HFFc6 (cell line): ENCODE measurements at places on chromosomes 12 and 14. TPM values are rescaled to one million over a fixed set of nuclear protein-coding genes. Genes with fewer than 3 reads are reported as not detected.

GRCh38 chr14:62097072-62097471, 334.9 kb downstream of the SNAPC1 start:
- peak; percentile 48 for DNase-seq

DNA sequence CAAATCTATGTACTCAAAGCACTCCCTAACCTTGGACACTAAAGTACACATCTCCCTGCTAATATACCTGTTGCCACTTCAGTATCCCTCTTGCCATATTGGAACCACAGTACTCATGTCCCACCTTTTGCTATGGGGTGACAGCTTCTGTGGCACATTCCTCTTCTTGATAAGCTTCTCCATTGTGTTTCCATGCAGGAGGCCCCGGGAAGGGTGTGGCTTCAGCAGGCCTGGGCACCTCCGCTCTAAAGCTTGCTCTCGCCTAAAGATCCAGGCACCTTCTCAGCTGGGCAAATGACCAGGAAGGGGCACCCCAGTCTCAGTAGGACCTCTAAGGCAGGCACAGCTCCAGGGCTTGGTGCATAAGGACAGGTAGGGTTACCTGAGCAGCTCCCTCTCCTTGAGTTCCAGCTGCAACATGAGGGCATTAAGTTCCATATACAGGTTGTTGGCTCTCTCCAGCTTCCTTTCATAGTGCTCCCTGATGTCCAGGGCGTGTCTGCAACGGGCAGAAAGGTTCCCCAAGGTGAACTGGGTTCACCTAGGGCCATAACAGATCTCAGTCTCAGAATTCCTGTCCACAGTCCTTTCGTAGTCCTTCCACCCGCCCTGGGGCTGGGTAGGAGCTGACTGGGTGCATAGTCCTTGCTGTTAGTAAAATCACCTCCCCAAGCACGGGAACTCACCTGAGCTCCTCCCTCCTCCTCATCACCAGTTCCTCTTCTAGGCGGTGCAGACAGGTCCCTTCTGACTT, 15.9 kb downstream of the MAP3K12 start:
- DNase-seq: no peak

- DNase-seq: no peak
Observed at GRCh38 chr14:80504781-80505180, 293.5 kb upstream of the DIO2 start.

GRCh38 chr14:53605562-53605961, 351.1 kb downstream of the BMP4 start:
- no peak for DNase-seq

DNA sequence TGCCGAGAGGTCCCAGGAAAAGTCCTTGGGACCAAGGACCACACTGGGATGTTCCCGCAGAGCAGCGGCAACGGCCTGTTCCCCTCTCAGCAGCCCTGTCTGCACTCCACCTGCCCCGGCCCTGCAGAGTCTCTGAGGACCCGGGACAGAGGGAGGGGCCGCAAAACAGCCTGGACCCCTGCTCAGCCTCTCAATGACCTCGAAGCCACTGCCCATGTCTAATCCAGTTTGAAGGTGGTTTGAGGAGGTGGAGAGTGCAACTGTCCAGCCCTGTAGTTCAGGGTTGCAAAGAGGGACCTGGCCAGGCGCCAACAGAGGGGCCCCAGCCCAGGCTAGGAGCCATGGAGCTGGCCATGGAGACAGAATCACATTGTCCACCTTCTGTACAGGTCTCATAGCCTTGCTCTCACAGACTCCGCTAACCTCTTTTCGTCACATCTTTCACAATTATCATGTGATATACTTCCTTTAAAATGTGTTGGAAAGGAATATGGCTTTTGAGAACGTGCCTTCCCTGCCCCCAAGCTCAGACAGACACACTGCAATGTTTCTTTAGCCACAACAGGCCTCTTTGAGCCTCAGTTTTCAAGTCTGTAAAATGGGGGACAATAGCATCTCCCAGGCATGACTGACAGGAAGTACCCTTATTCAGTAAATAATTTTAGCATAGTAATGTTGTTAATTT, 49.3 kb downstream of the ACTN1 start:
- no peak for DNase-seq

GRCh38 chr14:99684410-99684934, 374 bp downstream of the CYP46A1 start:
- no peak for DNase-seq

DNA sequence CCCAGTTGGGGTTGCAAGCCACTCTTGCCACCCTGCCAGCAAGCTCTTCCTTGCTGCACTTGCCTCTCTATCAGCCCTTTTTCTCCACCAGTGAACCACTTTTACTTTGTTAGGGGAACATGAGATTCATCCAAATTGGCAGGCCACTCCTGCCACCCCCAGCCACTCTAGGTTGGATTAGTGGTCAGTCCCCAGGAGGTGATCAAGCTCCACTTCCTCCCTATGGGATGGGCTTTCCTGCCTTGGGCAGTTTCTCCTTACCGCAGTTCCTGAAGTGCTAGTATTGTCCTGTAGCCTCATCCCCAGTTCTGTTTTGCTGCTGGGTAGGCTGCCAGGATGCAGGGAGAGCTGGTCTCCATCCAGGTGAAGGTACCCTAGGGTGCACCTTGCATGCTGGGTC, 104.5 kb downstream of the ALG10 start:
- DNase-seq: no peak

DNA sequence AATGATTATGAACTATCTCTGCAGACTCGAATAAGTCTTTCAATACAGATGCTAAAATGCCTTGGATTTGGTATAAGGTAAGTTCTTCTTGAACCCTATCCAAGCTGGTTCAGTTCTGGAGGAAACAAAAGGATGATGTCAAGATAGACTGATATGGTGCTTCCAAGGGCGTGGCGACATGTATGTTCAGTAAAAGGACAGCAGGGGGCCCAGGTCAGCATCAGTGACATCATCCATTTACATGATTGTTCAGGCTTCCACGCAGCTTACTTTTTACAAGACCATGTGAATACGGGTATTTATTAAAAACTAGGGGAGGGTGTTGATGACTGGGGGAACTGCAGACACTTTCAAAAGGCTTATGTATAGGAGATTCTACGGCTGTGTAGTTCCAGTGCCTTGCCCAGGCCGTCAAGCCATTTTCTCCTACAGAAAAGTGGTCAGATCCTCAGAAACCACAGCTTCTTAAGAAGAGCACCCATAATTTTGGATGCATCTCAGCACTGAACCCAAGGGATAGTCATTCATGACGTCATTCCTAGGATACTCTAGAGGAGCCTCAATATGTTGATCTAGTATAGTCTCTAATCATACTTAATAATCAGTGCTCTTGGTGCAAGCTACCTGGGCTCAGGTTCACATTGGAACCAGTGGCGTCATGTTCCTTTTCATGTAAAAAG, 527.7 kb downstream of the FUT8 start:
- DNase-seq: no peak

GRCh38 chr12:57175428-57176138, 28.2 kb upstream of the LRP1-AS start:
- DNase-seq: peak; percentile 67

DNA sequence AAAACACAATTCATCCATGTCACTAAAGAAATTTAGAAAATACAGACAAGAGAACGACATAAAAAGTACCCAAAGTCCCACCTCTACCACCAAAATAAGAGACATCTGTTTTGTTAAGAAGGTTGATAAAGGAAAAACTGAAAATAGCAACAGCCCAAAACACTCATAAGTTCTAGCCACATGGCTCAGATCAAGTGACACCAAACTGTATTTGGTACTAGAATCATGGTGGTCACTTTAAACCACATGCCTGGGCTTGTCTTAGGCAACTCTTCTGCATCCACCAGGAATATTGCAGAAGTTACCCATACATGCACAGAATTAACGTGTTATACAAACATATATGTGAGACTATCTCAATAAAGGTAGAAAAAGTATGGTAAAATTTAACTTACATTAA, 78.2 kb upstream of the GTF2A1 start:
- DNase-seq: no peak

- no peak for DNase-seq
Observed at GRCh38 chr14:94821705-94822104, 51.8 kb upstream of the GSC start.

DNA sequence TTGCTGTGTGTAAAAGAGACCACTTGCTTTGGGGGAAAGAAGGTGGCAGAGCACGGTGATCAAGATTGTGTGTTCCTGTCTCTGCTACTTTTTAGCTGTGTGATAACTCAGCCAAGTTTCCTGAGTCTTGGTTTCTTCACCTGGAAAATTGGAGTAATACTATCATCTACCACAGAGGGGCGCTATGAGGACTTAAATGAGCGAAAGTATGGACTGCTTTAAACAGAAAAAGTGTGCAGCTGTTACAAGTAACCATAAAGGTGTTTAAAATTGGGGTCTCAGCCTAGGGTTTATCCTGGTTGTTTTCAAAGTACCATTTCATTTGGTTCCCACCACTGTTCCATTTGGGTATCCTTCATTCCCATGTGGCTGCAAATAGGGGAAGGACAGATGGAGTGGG, 65.9 kb upstream of the WSCD2 start:
- no peak for DNase-seq

- no peak for DNase-seq
Observed at GRCh38 chr12:111448266-111448830, 42.6 kb downstream of the SH2B3 start.

DNA sequence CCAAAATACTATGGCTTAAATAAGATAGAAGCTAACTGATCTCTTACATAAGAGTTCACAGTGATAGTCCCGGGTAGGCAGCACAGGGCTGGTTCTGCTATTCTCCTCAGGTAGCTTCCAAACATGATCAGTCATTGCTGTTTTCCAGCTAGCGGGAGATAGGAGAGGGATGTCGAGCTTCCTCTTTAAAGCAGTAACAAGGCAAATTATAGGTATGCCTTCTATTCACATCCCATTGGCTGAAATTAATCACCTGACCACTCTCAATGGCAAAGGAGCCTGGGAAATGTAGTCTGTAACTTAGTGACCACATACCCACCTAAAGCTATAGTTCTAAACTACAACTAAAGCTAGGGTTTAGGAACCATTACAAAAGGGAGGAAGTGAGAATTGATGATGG, 34.5 kb upstream of the VRK1 start:
- peak; percentile 42 for DNase-seq

GRCh38 chr12:56408799-56409417, 40.3 kb downstream of the TIMELESS start:
- DNase-seq: no peak

DNA sequence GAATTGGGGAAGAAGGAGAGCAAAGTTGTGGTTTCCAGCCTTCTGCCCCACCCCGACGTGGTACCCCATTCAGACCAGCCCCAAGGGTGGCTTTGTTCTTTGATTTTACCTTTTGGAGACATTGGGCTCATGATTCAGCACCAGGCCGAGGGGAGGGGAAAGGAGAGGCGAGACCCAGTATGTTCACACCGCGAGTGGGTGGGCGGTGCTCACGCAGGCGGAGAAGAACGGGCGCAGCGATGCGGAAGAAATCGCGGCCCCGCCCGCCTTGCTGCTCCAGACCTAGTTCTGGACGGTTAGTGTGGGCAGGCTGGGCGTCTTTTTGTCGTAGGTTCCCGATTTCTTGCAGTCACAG, 963 bp downstream of the ATL1 start:
- no peak for DNase-seq

- no peak for DNase-seq
Observed at GRCh38 chr12:20144341-20144740, 224.0 kb upstream of the PDE3A start.

- no peak for DNase-seq
Observed at GRCh38 chr14:57797160-57797559, 68.7 kb downstream of the SLC35F4 start.

DNA sequence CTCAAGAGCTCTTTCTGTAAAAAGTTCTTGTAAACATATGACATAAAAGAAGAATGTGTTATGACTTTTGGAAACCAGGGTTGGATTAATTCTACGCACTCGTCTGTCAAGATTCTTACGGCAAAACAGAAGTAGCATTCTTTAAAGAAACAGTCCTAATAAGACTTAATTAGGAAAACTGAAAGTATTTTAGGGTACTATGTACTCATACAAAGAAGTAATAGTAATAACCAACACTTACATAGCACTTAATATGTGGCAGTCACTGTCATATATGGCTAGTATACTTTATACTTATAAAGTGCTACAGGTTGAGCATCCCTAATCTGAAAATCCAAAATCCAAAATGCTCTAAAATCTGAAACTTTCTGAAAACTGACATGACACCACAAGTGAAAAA, 72.9 kb upstream of the ST8SIA1 start:
- no peak for DNase-seq

DNA sequence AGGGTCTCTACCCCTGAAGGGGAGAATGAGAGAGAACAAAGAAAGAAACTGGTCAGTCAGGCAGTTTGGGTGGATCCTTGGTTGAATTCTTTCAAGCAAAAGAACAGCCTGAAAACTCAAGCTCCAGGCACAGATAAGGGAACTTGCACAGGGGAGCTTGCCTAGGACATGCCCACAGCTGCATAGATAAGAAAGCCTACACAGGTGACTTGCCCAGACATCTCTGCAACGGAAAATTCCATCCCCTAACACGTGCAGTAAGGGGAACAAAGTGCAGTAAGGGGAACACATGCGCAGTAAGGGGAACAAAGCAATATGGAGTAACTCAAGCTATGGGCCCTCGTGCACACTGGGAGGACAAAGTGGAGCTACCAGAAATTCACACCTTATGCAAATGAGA, 540.1 kb upstream of the MIS18BP1 start:
- no peak for DNase-seq

DNA sequence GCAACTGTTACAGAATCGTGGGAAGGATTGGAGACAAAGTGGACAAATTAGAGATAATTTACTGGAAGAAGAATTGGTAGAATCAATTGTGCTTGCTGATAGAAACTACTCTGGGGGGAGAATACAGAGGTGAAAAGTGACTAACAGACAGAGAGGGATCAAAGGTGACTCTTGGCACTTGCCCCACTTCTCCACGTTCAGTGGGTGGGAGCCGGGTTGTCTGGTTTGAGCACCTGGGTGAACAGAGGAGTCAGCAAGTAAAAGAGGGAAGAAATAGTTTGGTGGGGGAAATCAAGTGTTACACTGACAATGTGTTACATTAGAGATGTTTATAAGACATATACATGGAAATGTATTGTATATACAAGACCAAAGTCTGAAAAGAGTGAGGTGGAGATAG, 69.1 kb downstream of the PPP2R5E start:
- DNase-seq: no peak

GRCh38 chr12:91622981-91623380, 440.4 kb upstream of the DCN start:
- no peak for DNase-seq

GRCh38 chr12:68508576-68508975, 102.1 kb upstream of the RAP1B start:
- DNase-seq: no peak

ACSM4 gene
- not detected in 2 replicates for total RNA-seq

CHFR gene
- 24.9 to 27.7 TPM (median 27.3 TPM) in 3 replicates for total RNA-seq

CEP128 gene
- 3.7 to 8.5 TPM (median 8.2 TPM) in 3 replicates for total RNA-seq

FGF6 gene
- total RNA-seq: not detected in 3 replicates

RHOJ gene
- total RNA-seq: 6.6 to 7.4 TPM (median 6.8 TPM) in 3 replicates

TAS2R8 gene
- not detected in 3 replicates for total RNA-seq

PITPNM2 gene
- 1.5 to 4.6 TPM (median 2.0 TPM) in 3 replicates for total RNA-seq

C12orf50 gene
- total RNA-seq: not detected in 3 replicates
